ENCODE measurements at places on chromosomes 13 and 19. TPM values are rescaled to one million over a fixed set of nuclear protein-coding genes. Genes with fewer than 3 reads are reported as not detected.

GRCh38 chr19:32422435-32422834 is 16.9 kb downstream of the DPY19L3 start:
- no peak for DNase-seq

- no peak for DNase-seq
Observed at GRCh38 chr13:21637296-21637695, 33.3 kb upstream of the MICU2 start.

DNA sequence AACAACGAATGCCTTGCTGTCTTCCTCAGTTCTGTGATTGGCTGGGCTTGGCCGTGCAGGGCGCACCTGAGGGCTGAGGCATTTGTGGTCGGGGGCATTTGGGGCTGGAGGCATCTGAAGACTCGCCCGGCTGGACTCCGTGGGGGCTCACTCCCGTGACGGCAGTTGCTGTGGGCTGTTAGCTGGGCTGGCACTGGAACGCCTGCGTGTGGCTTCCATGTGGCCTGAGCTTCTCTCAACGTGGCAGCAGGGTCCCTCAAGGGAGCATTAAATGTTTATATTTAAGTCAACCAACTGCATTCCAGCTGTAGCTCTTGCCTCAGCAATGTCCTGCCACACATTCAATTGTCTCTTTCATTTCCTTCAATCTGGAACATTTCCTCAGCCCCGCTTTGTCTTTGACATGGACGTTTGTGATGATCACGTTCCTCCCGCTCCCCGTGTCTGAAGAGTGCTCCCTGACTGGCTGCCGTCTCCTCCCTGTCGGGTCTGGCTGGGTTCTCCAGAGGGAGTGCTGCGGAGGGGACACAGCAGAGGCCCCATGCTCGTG is 21.0 kb downstream of the CCDC8 start:
- no peak for DNase-seq

RASIP1 gene
- 7.9 TPM for total RNA-seq

ERICH4 gene
- not detected for total RNA-seq

- no peak for DNase-seq
Observed at GRCh38 chr19:48858984-48859710, 9.3 kb downstream of the PLEKHA4 start.

DNA sequence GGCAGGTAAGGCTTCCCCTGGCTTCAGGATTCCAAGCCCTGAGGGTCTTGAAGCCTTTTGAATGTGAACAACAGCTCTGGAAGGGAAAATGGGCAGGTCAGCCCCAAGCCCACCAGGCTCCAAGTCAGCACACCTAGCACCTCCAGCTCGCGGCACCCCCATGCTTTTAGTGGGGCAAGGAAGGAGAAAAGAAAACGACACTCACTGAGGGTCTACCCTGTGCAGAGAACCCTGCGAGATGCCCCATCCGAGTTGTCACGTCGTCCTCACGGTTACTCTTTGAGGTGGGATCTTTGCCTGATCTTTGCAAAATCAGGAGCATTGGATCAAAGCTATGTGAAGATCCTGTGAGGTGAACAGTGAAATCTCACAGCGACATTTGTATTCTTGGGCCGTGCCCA is 5.7 kb upstream of the F10 start:
- no peak for DNase-seq

All from dorsolateral prefrontal cortex (tissue), 122 donors.